Fibroblast of the conjunctiva (primary cell): ENCODE measurements at places on chromosomes 3 and 15.
A peak's percentile ranks its signal among the peaks of the same experiment; 100 is the strongest.

GRCh38 chr15:39034816-39035215 lies 470.2 kb upstream of the RASGRP1 start:
- no peak for DNase-seq

DNA sequence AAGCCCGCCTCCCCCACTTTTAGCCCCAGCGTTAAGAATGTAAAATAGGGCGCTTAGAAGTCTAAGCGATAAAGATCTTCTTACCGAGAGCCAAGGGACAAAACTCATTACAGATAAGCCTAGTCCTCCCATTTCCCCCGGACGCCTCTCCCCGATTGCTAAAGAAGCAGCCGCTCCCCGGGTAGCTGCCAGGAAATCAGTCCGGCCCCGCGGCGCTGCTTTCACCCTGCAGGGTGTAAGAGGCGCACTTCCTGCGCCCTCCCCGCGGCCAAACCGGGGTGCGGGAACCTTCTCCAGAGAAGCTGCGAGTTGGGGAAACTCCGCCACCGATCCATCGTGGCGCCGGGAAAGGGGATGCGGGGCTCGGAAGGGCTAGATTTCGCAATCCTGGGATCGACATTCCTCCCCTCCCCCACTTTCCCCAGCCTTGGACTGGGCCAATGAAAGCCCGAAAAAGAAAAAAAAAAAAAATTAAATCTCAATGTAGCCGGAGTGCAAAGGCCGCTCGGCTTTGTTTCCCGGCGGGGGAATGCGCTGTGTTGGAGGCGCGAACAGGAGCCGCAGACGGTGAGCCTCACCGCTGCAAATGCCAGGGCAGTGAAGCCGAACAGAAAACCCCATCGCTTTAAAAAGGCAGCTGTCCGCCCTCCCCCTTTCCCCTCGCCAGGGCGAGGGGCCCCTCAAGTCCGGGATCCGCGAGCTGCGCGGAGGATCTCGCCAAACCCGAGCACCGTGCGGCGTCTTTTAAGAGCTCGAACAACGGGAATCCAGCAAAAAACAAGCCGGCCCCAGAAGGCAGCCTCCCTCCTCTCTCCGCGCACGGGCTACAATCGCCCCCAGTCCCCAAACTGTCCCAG lies 626 bp upstream of the PTPRG start:
- peak; percentile 74 for DNase-seq

DNA sequence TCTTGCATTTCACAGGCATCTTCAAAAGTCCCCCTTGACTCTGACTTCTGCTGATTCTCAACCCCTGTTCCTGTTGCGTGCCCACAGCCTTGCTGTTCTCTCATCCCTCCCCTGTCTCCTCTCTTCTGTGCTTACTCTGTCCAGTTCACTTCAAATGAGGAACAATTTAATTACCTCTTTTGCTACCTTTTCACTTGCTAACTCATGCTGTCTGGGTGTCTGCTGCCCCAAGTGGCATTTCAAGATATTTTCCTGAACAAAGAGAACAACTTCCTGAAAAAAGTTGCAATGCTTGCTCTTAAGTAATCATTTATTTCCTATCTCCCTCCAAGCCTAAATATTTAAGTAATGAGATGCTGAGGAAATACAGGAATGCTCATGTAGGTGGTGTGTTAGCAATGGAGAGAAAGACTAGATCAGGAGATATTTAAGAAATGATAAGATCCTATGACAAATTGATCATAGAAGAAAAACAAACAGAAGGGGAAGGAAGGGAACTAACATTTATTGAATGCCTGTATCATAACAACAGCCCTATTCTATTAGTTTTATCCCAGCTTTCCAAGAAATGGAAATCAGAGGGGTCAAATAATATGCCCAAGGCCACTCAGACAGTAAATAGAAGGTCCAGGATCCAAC lies 42.2 kb downstream of the SV2B start:
- DNase-seq: no peak

GRCh38 chr3:111610189-111610588 lies 15.0 kb upstream of the ZBED2 start:
- DNase-seq: no peak

DNA sequence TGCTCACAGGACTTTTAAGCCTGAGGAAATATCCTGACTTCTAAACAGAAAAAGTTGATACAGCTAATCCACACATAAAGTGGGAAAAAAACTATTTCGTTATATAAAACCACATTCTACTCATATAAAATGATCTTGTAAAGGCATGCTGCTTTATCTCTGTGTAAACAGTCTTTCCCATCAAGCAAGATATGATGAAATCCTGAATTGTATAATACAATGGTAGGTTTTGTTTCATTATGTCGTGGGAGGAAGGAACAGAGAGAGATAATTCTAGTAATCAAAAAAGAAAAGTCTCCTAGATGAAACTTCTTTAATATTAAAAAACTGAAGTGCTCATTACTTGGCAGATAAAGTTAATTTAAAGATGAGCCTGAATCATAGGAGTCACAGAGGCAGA lies 92.6 kb upstream of the SNTN start:
- DNase-seq: no peak

DNA sequence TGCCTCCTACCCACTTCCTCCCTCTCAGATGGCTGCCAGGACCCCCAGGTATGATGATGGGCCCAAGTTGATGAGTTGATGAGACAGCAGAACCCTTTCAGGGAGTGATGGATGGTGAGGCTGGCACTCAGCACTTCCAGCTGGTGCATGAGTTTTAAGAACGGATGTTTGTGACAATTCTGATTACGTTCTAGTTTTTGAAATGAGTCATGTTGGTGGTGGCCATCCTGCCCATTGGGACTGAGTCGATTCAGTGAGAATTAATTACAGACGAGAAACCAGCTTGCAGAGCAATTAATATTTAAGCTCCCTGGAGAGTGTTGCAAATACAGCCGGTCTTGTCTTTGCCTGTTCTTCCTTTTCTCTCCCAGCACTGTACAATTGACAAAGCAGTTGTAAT lies 56.9 kb upstream of the NR2C2 start:
- no peak for DNase-seq

DNA sequence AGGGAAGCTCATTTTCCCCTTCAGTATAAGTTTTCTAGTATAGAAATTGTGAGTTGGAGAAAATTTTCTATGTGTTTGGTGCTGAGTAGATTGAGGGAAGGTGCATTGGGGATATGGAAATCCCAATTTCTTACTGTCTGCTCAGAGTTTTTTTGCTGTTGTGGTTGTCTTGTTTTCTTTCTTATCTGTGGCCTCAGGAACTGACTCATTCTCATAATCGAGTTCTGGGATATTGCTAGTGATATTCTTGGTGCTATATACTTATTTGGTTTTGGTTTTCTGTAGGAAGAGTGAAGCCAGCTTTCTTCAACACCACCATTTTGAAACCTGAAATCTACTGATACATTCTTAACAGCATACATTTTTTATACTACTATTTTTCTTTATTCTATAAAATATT lies 869.2 kb downstream of the DIPK2A start:
- DNase-seq: no peak
